ENCODE measurements at places on chromosomes 5 and 9.

- DNase-seq, result no peak
Observed at GRCh38 chr5:68405026-68405684, 189.6 kb downstream of the PIK3R1 start.

GRCh38 chr9:81394881-81395675, 294.3 kb downstream of the TLE1 start:
- no peak for DNase-seq

DNA sequence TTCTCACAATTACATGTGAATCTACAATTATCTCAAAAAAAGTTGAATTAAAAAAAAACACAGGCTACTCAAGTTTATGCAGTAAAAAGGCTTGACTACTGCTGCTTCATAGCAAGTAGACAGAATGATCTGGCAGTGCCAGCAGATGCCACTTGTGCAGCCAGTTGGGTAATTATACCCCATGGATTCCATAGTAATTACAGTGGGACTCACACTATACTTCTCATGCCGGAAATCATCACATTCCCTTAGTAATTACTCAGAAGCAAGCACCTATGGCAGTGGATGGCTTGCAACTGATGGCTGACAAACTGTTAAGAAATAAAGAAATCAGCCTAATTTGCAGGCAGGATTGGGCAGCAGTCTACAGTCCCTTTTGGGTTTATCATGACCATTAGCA, 463.2 kb upstream of the KLF4 start:
- no peak for DNase-seq

- peak; percentile 88 for DNase-seq
Observed at GRCh38 chr9:136093995-136094881, 851 bp downstream of the NACC2 start.

DNA sequence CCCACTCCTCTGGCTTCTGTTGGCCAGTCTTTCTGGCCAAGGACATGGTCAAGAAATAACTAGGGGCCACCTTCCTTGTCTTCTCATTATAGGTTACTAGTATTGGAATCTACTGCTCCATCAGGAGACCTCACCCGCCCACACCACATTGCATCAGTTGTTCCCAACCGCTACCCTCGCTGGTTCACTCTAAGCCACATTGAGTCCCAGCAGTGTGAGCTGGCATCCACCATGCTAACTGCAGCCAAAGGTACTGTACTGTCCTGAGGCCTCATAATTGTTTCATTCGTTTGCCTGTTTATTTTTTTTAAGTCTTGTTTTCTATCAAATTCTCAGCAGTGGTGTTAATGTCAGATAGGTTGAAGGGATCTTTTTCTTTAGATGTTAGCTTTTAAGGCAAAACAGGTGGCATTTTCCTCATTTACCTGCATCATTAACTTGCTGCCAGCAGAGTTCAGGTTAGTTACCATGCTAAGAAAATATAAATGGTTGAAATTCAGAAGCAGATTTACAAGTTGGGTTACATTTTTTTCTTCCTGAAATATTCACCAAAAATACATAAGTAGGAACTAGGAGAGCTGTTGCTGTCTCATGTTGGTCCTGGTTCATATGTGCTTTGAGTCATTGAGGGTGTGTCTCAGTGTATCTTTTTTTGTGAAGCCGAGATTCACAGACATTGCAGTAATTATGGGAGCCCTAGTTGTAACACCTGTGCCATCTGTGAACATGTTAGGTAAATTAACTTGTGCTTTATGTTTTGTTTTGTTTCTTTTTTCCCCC, 206.9 kb downstream of the ZSWIM6 start:
- no peak for DNase-seq

GRCh38 chr5:73448463-73449136, at the start of gene FOXD1:
FOXD1 (minus strand) TSS chr5:73448777; CDS start chr5:73448362, 415 bp downstream.
- DNase-seq, result no peak

DNA sequence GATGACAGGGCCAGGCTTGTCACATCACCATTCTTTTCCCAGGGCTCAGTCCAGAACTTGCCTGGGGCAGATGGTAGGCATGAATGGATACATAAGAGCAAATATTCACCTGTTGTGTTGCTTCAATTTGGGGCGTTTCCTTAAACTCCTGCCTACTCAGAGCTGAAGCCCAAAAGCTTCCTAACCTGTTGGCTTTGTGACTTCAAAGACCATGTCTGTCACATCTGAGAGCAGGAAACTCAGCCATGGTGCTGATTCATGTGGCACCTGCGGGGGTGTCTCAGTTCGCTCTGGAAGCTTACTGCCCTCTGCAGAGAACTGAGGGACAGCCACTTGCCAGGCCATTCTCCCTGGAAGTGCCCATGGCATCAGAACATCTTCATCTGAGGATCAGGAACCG, 246.6 kb downstream of the HSPA4 start:
- no peak for DNase-seq

- DNase-seq, result no peak
Observed at GRCh38 chr9:107268560-107268959, 14.5 kb upstream of the RAD23B start.

- DNase-seq, result no peak
Observed at GRCh38 chr5:111972548-111972947, 215.6 kb upstream of the NREP start.

GRCh38 chr9:112680731-112681402, 37.0 kb downstream of the INIP start:
- no peak for DNase-seq

DNA sequence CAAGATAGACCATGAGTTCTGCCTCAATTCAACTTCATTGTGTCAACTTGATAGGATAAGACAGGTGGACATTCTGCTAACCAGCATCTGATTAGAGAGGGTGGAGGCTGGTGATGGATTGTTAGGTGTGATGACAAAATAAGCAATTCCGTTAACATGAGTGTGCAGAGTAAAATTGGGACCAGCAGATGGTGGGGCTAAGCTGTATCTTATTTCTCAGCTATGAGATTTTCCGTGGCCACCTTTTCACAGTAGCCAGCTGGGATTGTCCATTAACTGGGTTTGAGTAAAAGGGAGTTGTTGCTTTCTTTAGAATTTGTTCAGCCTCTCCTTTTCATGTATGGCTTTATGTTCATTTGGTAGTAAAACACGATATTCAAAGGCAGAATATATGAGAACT, 28.8 kb upstream of the TAL2 start:
- DNase-seq, result no peak

All from left lobe of liver (tissue), 2 donors.